Lung microvascular endothelial cell (primary cell): ENCODE measurements at places on chromosomes 5 and 9. TPM values are rescaled to one million over a fixed set of nuclear protein-coding genes. Genes with fewer than 3 reads are reported as not detected.

- DNase-seq: no peak
Measured at GRCh38 chr5:16507716-16508115, 42.1 kb upstream of the ZNF622 start.

- DNase-seq: peak; percentile 15
Measured at GRCh38 chr9:5263351-5264218, 32.4 kb downstream of the INSL4 start.

- no peak for DNase-seq
Measured at GRCh38 chr9:89721176-89721700, 116.4 kb downstream of the GADD45G start.

DNA sequence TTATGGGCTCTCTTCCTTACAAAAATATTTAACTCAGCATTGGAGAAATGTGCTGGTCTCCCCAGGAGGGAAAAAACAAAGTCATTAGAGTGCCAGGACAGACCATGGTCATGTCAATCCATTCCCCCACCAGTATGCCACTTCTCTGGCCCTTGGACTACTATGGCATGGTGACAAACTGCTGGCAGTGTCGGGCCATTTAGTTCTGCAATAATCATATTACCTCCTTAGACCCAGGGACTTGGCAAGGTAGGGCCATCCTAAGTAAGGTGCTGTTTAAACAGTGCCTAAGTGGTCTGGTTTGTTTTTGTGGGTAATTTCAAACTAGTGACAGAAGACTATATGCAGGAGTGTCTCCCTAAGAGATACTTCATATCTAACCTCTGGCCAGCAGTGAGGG, 177.8 kb upstream of the STK32A start:
- no peak for DNase-seq

DNA sequence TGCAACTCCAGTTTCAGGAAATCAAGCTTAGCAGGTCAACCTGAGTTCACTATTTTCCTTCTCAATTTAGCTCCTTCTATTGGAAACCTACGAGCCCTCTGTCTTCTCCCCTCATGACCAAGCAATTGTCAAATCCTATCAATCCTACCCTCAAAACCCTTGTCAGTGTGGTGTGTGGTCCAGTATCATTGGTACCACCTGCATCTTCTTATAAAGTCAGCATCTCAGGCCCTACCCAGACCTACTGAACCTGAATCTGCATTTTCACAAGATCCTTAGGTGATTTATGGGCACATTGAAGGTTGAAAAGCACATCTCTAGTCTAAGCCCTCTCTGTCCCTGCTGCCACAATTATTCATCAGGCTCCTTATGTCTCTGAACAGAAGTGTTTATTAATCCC, 77.6 kb upstream of the NR4A3 start:
- DNase-seq: no peak

The IDNK gene
- total RNA-seq: 3.0 and 4.8 TPM in 2 replicates

The PCDHGA9 gene
- total RNA-seq: 0.87 and 2.2 TPM in 2 replicates

The INVS gene
- 16.3 and 20.6 TPM in 2 replicates for total RNA-seq
